RKO (cell line): ENCODE measurements at places on chromosomes 4 and X.
A peak's percentile ranks its signal among the peaks of the same experiment; 100 is the strongest.

GRCh38 chr4:56505269-56506130 lies at the start of gene ARL9:
ARL9 (plus strand) TSS chr4:56505791; CDS start chr4:56505863, 72 bp downstream.
- DNase-seq, result peak; percentile 61

GRCh38 chr4:57136281-57136680 lies 26.1 kb upstream of the IGFBP7 start:
- DNase-seq, result no peak

DNA sequence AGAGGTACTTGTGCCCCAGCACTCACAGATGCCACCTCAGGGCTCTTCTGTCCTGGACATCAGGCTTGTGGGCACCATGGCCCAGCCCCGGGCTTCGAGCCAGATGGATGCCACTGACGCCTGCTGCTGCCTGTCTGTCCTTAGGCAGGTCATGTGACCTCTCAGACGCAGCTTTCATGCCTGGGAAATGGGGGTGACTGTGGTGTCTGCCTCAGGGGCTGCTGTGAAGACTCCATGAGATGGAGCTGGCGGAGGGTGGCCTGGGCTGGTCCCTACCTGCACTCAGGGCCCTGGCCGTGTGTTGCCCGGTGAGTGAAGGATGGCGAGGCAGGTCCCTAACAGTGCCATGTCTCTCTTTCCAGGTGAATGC lies 6.5 kb downstream of the CPZ start:
- no peak for DNase-seq

DNA sequence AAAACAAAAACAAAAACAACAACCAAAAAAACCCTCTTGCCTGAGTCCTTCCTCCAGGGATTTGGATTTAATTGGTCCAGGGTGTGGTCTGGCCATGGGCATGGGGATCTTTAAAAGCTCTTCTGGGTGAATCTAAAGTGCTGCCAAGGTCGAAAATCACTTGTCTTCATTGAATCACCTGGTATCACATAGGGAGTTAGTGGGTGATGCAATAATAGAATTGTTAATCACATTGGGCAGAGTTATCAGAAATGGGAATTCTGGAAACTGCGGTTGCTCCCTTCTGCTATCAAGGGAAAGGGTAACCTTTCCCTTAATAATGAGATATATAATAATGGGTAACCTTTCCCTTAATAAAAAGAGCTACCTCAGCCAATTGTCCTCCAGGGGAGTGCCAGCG lies 267.9 kb upstream of the KLF3 start:
- no peak for DNase-seq

DNA sequence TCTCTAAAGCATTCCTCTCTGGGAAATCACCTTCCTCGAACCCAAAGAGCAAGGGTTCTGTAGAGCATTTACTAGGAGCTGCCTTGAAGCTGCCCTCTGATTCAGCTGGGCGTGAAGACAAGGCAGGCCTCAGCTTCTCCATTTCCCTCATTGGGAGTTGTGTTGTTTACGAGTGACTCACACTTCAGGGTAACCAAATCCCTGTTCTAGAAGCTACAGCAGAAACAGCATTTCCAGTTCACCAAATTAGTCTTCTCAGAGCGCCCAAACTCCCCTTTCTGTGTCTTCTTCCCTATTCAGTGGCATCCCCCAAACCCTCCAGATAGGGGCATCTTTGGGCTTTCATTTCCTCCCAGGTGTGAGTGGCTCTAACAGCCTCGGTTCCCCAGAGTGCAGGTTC lies 863 bp upstream of the XPNPEP2 start:
- no peak for DNase-seq

- no peak for DNase-seq
Measured at GRCh38 chrX:537151-537550, 93.4 kb upstream of the SHOX start.

DNA sequence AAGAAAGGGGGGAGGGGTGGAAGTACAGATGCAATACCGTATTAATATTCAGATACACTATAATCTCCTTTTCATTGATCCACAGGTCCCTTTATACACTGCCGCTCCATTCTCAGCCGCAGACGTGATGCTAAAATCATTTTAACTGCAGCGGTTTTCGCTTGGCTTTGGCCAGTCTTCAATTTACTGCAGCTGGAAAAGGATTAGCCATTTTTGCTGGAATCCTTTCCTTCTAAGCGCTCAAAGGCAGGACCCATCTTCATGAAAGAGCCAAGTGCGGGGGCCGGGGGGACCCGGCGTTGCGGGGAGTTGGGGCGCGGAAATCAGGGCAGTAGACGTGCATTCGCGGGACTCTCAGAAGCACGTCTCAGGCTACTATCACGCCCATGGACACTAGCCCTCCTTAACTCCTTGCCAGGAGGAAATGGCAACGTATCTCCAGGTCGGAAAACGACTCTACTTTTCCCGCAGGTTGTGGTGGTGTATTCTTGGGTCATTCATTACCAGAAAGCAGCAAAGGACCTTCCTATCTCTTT lies 1.7 kb upstream of the PCDH10 start:
- DNase-seq, result no peak

- DNase-seq, result no peak
Measured at GRCh38 chr4:59647011-59647410, 1553.1 kb upstream of the ADGRL3 start.

- no peak for DNase-seq
Measured at GRCh38 chr4:184395451-184395917, 78.9 kb downstream of the IRF2 start.

GRCh38 chr4:89212666-89213381 lies 94.8 kb downstream of the GPRIN3 start:
- no peak for DNase-seq

DNA sequence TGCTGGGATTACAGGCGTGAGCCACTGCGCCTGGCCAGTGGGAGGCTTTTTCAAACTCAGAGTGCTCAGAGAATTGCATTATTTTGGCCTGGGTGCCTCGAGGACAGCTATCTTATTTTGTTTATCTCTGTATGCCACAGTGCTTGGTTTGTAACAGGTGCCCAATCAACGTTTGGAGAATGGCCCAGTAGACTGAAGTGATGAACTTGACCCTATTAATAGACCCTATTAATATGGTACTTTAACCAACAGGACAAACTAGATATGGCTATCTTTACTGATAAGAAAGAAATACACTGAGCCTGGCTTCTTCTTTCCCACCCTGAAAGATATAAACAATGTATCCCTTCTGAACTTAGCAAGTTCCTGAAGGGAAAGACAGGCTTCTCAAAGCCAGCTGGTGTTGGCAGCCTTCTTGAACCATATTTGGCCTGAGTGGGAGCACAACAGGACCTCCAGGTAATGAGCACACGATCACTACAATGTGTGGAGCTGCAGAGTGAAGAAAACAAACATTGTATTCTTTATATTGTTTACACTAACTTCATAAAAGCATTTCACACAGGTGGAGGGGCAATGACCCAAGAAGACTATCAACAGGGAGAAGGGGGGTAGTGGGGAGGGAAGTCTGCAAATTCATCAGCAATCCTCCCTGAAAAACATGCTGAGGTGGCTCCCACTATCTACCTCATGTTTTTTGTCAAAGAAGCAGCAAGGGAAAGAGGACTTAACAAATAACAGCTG lies 41.7 kb downstream of the PRPS1 start:
- no peak for DNase-seq

GRCh38 chrX:109393859-109394258 lies 88.0 kb downstream of the GUCY2F start:
- DNase-seq, result peak; percentile 18

DNA sequence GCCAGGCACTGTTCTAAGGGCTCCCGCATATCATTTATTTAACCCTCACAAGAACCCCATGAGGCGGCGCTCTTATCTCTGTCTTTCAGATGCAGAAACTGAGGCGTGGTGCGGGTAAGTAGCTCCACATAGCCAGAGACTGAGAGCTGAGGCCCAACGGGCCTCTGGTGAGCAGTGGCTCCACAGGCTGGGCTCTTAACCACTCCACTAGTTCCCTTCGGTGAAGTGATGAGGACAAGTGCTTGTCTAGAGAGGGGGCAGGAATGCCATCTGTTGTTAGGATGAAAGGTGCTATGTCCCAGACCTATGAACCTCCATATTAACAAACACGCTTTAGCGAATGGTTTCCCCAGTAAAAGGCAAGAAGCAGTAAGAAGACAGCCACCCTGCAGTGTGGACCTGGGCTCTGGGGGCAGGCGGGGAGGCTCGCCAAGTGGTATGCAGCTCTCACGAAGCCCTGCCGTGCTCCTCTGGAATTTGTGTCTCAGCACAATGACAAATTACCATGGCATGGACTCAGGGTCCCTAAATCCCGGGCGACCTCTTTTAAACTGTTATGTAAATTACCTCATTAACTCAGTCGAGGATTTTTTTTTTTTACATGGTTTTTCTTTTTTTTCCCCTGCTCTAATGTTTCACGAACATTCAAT lies 20.9 kb upstream of the S100G start:
- DNase-seq, result no peak
